ENCODE measurements at places on chromosomes 6 and 20.

DNA sequence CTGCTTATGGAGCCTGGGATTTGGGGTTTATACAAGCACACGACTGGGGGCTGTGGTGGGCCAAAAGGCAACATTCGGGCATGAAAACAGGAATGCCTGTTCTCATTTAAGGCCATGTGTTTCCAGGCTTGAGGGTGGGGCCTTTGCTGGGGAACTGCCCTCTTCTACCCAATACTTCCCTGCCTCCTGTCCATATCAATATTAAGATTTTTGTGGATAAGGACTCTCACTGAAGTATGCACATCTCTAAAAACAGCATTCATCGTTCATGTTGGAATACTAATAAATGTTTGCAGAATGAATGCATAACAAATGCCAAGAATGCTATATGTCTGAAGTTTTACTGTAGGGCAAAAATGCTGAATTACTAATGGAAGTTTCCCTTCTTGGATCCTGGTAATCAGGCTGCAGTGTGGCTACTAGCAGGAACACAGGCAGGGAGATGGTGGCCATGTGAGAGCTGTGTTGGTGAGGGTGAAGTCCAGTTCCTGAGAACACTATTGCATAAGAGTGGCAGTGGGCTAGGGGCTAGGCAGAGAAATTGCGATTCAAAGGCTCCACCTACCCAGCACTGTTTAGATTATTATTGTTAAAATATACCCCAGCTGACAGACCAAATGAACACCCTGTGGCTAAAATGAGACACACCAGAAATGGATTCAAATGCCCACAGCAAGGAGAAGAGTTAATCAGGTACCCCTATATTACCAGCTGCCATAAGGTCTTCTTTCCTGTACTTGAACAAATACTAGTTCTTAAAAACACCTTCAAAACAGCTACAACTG lies 644.3 kb downstream of the EPM2A start:
- no peak for DNase-seq

- DNase-seq = peak; percentile 22
Observed at GRCh38 chr20:33431797-33432381, 11.7 kb downstream of the SNTA1 start.

DNA sequence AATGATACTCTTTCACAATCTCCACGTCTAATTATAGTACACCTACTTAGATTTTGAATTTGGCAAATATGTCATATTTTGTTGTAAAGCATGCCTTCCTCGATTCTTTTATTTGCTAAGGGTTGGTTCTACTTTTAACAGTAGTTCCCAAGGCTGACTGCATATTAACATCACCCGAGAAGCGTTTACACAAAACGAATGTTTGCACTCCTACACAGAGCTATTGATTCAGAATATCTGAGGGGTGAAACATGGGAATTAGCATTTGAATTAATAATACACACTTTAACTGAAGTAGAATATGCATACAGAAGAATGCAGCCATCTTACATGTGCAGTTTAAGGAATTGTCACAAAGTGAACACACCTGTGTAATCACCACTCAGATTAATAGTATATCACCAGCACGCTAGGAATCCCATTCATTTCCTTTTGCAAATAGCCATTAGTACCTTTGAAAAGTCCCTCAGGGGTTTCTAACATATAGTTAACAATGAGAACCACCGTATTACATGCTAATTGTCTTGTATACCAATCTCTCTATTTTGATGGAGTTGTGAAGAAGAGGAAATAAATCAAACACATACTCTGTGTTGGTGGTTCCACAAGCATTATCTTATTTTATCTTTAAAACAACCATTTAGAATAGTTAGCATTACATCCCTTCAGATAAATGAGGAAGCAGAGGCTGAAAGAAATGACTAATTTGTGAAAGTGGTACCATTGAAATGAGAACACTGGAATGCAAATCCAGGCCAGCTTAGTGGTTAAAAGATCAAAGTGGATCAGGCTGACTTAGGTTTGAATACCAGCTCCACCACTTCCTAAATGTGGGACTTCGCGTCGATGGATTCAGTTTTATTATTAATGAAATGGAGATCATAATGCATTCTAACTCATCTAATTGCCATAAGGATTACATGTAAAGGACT lies 317.6 kb downstream of the HDGFL1 start:
- DNase-seq = no peak

DNA sequence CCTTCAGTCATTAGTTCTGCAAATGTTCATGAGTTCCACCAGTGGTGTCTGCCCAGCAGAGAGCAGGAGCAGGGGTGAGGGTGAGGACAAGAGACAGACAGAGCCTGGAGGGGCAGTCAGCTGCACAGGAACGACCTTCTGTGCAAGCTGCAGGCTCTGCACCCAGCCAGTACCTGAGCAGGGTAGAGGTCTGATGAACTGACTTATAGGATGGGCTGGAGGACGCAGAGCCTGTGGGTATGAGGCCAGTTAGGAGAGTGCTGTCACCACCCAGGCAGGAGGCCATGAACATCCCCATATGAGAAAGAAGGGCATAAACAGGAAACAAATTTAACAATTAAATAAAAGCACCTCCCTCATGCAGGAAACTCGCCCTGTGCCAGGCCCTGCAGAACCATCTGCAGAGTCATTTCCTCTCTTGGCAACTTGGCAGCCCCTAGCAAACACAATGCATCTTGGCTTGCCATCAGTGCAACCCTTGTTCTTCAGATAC lies 17.9 kb downstream of the C6orf15 start:
- DNase-seq = peak; percentile 96

DNA sequence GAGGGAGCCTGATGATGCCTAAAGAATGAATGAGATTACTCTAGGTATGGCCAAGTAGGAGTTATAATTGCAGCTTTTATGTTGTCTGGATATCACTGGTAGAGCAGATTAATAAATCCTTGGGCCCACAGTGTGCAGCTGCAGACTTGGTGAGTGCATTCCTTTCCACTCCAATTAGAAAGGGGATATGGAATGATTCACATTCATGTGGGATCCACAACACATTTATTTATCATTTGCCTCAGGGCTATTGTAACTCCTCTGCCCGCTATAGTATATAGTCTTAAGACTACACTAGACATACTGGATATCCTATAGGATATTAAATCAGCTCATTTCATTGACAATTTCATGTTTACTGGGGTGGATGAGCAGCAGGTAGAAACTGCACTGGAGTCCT lies 11.6 kb upstream of the HLA-G start:
- no peak for DNase-seq

GRCh38 chr20:38723017-38723847 lies 1.1 kb upstream of the SLC32A1 start:
- DNase-seq = no peak

- DNase-seq = no peak
Observed at GRCh38 chr6:43869792-43870659, 100.0 kb downstream of the VEGFA start.

DNA sequence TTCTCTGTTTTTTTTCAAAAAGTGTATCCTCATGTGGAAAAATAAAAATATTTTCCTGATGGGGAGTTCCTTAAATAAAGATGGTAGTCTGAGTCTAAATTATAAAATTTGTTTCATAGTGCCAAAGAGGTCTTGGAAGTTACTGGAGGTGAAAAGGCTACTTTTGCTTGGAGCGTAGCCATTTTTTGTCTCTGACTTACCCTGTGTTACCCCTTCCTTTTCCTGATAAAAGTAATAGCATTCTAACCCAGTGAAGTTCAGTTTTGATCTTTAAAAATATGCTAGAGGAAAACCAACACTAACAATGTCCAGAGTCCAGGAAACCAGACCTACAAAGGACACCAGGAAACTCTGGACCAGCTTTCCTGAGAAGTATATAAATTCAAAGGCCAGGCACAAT lies 112.2 kb upstream of the FOXO3 start:
- no peak for DNase-seq

DNA sequence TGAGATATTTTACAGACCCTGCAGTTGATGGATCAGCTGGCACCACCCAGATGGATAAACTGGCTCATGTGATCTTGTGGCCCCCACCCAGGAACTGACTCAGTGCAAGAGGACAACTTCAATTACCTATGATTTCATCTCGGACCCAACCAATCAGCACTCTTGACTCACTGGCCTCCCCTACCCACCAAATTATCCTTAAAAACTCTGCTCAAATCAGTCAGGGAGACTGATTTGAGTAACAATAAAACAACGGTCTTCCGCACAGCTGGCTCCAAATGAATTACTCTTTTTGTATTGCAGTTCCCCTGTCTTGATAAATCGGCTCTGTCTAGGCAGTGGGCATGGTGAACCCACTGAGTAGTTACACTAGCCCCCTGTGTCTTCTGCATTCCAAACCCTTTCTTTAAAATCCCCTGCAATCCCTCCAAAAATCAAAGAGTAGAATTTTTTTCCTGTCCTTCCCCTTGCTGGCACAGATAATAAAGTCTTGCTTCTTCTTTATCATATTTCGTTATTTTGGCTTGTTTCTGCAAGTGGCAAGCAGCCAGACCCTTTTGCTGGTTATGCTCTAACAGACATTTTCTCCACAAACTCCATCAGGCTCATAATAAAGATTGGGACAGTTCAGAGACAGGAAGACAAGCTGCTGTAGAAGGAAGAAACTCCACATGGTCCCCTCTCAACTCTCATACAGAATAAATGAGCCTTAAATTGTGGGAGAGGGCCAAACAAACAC lies 48.3 kb downstream of the OR2B6 start:
- no peak for DNase-seq

Data from G401 (cell line).